Stimulated activated CD4-positive, alpha-beta T cell treated with anti-CD3 and anti-CD28 coated beads, TNF-alpha, amount 100 ng/mL, for 48 hours (primary cell): ENCODE measurements at places on chromosomes 7 and 10.

DNA sequence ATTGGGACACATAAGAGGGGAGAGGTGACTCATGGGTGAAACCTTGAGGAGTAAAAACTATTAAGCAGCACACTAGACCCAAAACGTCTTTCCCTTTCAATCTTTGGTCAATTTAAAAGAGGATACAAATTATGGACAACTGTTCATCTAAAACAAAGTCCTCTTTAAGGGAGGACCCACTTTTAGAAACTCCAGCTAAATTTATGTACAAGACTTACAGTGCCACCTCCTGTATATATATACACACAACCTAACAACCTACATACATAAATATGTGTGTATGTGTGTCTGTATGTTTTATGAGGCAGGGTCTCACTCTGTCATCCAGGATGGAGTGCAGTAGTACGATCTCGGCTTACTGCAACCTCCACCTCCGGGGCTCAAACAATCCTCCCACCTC, 18.1 kb upstream of the ZC3HAV1 start:
- no peak for DNase-seq

GRCh38 chr10:133381036-133381435, 2.0 kb downstream of the PAOX start:
- DNase-seq = no peak

DNA sequence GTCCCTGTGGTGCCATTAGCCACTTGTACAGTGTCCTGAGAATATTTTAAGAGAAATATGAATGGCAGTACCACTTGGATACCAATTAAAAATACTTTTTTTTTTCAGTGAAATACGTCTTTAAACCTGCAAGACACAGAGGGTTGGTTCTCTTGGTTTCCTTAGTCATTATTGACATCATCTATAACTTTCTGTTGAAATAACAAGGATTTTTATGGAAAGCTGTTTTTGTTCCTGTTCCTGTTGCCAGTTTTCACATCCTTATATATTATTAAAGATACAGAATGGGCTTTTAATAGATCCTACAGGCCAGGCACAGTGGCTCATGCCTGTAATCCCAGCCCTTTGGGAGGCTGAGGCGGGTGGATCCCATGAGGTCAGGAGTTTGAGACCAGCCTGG, 579.9 kb downstream of the AUTS2 start:
- no peak for DNase-seq

- DNase-seq = no peak
Measured at GRCh38 chr10:77007834-77008233, 629.8 kb downstream of the KCNMA1 start.

DNA sequence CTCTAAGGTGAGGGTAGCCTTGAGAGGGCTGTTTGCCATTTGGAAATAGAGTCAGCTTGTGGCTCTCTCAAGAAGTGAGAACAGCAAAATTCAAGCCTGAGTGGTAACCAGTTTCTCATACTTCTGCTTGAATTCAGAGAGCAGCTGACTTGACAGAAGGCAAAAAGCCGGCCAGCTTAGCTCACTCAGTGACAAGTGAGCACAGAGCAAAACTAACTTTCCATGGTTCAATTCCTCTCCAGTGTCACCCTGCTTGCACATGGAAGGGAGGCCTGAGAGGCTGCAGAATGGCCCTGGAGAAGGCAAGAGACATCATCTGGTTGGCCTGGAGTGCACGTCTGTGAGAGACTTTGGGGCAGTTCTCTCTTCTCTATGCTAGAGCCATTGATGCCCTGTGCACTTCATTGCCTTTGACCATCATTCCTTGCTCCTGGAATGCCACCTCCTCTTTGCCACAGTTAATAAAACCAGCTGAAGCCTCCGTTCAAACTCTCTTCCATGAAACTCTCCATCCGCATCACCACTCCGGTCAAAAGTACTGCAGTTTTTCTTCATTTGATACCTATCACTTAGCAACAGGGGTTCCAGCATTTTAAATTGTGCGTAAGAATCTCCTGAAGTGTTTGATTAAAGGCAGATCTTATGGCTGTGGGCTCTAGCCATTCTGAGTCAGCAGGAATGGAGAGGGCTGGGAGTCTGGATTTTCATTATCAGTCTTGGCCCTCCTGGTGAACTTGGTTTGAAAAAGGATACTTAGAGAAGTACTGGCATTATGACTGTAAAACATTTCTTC, 69.8 kb upstream of the PIK3CG start:
- no peak for DNase-seq

GRCh38 chr7:139932531-139932930, 103.5 kb downstream of the TBXAS1 start:
- no peak for DNase-seq

DNA sequence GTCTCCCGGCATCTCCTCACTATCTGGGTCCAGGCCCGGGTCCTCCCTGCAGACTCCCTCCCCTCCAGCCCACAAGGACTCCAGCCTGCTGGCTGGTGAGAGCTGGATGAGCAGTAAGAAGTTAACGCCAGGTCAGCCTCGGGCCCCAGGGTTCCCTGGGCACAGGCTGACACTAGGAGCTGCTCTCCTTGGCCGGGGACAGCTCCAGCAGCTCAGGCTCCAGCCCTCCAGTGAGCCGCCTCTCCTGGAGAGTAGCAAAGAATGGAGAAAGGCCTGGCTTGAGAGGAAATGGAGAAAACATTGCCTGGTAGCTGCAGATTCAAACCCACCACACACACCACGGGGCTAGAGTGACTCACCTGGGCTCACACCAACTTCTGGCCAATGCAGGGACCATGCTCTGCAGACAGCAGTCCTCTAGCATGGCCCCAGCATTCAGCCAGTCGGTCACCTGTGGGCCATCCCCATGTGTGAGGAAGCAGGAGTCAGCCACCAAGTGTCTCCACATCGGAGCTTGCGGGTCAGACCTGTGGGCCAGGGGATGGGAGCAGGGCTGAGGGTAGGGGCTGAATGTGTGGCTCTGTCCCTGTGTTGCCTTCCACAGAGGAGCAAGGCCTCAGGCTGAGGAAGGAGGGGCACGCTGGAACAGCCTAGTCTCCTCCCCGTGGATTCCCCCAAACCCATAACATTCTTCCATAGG, 6.5 kb downstream of the SAP25 start:
- DNase-seq = no peak

GRCh38 chr7:149764481-149765398, 8.6 kb downstream of the ZNF467 start:
- DNase-seq = no peak

DNA sequence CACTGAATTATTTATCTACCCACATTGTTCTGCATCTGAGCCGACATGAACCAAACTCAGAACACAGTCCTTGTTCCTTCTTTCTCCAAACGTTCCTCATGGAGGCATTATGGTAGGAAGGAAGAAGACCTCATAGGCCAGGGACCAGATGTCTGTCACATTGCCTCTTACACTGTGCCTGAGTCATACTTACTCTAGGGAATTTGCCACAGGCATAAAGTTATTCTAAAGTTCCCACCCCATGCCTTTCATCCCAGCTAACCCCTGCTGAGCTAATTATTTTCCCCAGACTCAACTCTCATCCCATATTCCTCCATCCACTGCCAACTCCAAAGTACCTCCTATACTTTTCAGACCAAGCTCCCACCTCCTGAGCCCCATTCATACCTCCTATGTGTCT, 21.2 kb downstream of the MAT1A start:
- no peak for DNase-seq

DNA sequence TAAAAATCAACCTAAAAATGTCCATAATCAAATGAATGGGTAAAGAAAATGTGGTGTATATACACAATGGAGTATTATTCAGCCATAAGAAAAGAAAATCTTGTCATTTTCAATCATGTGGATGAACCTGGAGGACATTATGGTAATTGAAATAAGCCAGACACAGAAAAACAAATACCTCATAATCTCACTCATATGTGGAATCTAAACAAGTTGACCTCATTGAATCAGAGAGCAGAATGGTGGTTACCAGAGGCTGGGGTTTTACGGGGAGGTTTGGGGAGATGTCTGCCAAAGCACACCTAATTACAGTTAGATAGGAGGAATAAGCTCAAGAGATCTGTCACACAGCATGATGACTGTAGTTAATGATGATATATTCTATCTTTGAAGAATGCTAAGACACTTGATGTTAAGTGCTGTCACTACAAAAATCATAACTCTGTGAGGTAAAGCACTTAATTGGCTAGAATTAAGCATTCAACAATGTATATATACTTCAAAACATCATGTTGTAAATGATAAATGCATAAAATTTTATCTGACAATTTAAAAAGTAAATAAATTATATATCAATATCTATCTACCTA, 39.1 kb upstream of the TNPO3 start:
- no peak for DNase-seq
